Naive B cell (primary cell): ENCODE measurements at places on chromosomes 4 and X. TPM values are rescaled to one million over a fixed set of nuclear protein-coding genes. Genes with fewer than 3 reads are reported as not detected.

Gene NSUN7
- polyA plus RNA-seq: 2.9 TPM

Gene CPLX1
- not detected for polyA plus RNA-seq

Gene CXCL10
- polyA plus RNA-seq: not detected

Gene SHOX
- not detected for polyA plus RNA-seq

Gene SPATA4
- not detected for polyA plus RNA-seq

Gene ZNF280C
- 3.1 TPM for polyA plus RNA-seq

DNA sequence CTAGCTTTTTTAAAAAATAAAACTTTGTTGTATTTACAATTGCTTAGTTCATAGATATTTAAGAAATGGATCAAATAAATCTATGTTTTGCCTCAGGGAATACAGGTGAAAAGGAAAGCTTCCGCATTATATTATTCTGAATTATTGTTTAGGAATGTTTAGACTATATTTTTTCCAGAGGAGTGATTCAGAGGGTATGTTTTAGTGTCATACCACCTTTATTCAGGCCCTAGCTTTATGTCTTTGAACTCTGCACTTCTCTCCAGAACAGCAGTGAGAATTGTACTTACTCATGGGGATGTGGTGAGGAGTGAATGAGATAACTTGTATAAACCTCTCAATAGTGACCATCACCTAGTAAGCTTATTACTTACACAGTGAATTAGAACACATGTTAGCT lies 14.0 kb downstream of the SLIT2 start:
- no peak for DNase-seq

GRCh38 chr4:68338625-68339024 lies 11.3 kb downstream of the YTHDC1 start:
- DNase-seq: no peak

DNA sequence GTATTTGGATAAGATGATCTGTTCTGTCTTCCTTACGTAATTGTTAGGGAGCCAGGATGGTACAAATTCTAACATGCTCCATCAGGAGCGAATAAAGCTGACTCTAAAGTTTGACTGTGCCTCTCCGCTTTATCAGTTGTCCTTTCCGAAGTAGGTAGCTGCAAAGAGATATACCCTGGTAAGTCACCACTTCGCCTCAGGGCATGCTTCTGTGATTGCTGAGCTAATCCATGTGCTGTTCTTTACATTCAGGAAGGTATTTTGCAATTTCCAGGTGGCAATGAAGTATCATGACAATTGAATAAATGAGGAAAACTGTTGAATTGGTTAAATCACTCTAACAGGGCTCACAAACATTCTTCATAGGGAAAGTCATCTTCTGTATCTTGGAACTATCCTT lies 38.9 kb downstream of the KIT start:
- DNase-seq: no peak

GRCh38 chr4:121705521-121705920 lies 8.7 kb upstream of the ANXA5 start:
- no peak for DNase-seq

DNA sequence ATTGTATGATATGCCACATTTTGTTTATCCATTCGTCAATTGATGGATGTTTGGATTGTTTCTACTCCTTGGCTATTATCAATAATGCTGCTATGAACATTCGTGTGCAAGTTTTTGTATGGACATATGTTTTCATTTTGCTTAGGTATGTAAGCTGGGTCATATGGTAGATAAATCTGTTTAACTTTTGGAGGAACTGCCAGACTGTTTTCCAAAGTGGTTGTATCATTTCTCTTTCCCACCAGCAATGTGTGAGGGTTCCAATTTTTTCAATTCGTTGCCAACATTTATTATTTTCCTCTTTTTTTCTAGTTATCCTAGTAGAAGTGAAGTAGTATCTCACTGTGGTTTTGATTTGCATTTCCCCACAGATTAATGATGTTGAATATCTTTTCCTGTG lies 71.8 kb downstream of the DIAPH2 start:
- DNase-seq: no peak

DNA sequence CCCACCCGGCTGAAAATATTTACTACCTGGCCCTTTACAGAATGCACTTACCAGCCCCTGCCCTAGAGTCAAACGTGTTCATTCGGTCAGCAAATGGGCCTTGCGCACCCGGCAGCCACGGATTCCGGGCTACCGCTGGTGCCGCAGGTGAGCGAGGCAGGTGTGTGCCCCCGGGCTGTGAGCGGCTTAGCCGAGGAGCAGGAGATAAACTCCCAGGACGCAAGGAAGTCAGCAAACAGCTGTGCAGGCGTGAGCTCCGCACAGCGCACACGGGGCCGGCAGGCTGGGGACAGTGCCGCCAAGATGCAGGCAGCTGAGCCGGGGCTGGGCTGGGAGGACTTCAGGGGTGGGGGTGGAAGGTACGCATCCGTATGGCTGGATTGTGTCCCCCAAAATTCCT lies 211.2 kb upstream of the PSAPL1 start:
- DNase-seq: no peak

- DNase-seq: no peak
Observed at GRCh38 chr4:8728536-8729407, 136.2 kb downstream of the CPZ start.

DNA sequence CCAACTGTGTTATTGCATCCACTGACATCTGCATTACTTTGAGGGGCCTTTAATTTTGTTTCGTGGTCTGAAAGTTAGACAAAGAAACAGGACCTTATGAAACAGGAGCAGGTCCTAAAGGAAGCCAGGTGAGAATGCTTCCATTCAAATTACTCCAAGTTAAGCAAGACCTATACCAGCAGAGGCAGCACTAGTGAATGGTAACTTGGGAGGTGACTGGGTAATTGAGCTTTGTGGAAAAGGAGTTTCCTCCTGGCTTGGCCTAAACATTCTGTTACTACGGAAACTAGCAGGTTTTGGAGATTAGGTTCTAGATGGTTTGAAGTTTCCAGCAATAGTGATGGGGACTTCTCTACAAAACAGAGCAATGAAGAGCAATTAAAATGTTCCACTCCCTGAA lies 173.5 kb downstream of the NKX6-1 start:
- no peak for DNase-seq

DNA sequence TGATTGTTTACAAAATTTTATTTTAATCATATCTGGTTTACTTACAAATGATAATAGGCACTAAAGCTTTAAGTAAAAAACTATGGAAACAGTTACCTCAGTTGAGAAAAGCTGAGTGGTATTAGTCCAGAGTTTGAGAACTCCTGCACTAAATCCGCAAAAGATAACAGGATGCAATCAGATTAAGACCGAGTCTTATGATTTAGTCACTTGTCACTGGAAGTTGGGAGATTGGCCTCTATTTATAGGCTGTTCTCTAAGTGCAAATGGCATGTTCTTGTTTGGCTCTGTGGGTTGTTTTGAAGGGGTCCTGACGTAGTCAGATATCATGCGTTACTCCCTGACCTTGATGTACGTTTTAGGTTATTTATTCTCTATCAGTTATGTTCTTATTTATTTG lies 6.3 kb downstream of the GPAT3 start:
- no peak for DNase-seq
